Esophagus squamous epithelium (tissue), 5 donors: ENCODE measurements at places on chromosomes 11 and 22.

GRCh38 chr22:27959335-27960090 lies 40.5 kb upstream of the PITPNB start:
- DNase-seq: no peak

- no peak for DNase-seq
Observed at GRCh38 chr11:34405079-34405858, 33.5 kb upstream of the CAT start.

DNA sequence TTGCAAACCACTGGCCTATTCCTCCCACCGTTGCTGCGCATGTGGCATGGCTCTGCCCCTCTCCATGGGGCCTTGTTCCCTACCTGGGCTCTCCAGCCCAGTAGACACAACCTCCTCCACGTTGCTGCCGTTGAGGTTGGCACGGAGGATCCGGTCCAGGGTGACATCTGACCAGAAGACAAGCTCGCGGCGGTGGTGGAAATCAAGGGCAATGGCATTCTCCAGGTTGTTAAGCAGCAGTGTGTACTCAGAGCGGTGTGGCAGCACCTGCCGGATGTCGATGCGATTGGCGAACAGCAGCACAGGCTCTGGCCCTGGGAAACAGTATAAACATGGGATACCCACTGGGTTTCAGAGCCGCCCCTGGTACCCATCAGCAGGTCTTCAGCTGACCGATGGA lies 23.8 kb downstream of the LRP4 start:
- no peak for DNase-seq

GRCh38 chr22:20088263-20088648 lies 8.2 kb downstream of the DGCR8 start:
- DNase-seq: no peak

- DNase-seq: no peak
Observed at GRCh38 chr11:64787526-64788320, 9.4 kb upstream of the SF1 start.

- DNase-seq: no peak
Observed at GRCh38 chr11:64089027-64089360, 53.3 kb downstream of the FLRT1 start.

DNA sequence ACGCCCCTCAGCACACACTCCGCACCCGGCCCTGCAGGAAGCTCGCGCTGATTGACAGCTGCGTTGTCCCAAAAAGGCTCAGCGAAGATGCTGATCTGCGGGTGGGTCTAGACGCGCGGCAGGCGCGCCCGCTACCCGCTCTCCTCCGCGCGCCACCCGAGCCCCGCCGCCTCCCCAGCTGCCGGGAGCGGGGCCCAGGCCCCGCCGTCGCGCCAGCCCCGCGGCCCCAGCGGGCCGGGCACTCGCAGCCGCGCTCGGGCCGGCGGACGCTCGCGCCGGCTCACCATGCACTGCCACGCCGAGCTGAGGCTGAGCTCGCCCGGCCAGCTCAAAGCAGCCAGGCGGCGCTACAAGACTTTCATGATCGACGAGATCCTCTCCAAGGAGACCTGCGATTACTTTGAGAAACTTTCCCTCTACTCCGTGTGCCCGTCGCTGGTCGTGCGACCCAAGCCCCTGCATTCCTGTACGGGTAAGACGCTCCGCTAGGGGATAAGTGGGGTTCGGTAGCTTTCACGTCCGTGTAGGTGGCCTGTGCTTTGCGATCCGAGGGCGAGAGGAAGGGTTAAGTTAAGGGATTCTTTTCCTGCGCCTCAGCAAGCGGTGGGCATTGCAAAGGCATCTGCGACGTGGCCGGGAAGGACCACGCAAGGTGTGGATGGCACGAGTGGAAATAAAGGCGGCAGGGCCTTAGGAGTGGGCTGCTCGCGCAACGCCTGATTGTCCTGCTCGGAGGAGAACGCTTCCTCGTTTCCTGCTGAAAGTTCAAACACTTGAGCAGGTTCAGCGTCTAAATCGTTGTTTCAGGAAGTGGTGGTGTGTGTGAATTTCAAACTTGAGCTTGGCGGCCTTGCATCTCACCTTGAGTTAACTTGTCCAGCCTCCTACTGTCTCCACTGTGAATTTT lies at the start of gene BARX2:
BARX2 (plus strand) TSS at position 98 of the 907 bp plus-strand sequence; CDS start at position 286, 188 bp downstream.
- DNase-seq: no peak

- DNase-seq: no peak
Observed at GRCh38 chr11:114416441-114416961, 16.0 kb downstream of the RBM7 start.

DNA sequence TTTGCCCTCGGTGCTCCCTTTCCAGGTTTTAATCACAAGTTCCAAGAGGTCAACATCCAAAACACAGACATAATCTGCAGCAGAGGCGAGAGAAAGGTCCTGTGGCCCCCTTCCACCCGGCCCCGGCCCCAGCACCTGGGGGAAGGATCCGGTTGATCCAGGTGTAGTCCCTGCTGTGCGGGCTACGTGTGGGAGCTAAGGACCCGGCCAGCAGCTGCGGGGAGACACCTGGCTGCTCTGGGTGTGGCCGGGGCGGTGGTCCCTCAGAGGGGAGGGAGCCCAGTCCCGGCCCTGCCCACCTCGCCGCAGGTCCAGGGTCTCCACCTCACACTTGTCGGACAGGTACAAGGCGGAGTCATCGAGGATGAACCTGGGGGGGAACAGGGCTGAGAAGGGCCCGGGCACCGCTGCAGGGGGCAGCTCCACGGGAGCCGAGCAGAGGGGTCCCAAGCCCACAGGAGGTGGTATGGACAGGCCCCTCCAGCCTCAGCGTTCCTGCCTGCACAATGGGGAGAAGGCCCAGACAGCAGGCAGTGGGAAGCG lies 13.6 kb downstream of the ATG2A start:
- no peak for DNase-seq

DNA sequence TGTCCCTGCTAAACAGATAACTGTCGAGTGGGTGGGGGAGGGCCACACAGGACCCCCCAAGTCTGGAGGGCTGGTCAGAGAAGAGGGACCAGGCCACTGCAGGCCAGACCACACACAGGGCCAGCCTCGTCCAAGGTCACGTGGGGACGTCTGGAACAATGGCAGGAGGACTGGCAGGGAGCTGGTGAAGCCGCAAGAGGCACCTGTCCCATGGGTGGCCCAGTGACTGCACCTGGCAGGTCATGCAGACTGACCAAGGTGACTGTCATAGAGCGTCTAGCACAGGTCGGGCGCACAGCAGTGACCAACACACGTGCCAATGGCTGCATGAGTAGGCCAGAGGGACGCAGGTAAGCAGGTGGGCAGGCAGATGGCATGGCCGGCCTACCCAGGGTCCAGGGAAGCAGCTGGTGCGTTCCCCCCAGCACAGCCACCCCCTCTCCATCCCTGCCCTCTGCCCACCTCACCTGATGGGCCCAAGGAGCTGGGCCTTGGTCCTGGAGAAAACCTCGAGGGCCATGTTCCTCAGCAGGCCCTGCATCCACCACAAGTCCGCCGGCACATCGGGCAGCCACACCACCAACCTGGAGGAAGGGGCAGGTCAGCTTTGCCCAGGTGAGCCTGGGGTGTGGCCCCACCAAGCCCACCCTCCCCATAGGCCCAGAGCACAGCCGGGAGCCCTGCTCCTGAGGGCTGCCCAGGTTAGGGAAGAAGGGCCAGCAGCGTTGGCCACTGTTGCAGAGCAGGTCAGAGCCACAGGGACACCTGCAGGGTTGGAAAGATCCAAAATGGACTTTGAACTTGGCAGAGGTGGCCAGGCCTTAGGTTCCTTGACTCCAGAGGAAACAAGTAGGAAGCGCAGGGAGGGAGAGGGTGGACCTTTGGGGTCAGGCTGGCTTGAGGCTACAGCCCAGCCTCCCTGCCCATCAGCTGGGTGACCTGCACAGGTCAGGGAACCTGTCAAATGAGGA lies 10.4 kb downstream of the PNPLA5 start:
- no peak for DNase-seq

GRCh38 chr11:34576331-34576730 lies 44.6 kb upstream of the EHF start:
- DNase-seq: no peak
